Naive thymus-derived CD8-positive, alpha-beta T cell (primary cell): ENCODE measurements at places on chromosomes 3 and 15.

DNA sequence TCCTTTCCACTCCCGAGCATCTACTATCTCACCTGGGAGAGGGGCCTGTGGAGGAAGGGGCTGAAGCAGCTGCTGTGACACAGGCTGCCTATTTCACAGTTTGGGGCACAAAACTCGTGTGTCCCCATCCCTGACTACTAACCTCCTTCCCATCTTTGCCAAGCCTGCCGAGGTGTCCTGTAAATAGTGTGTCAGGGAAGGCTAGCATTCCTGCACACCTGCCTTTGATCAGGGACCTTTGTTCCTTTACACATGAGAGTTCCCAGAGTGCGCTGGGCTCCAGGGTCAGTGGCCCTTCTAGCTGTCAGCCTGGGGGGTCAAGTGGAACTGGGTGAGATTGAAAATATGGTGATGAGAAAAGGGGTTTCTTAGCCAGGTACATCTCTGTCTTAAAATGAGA is 13.0 kb upstream of the TF start:
- no peaks in the 10 kb centered on the region for H3K4me1 ChIP-seq
- no peak for DNase-seq
- no peaks in the 10 kb centered on the region for H3K36me3 ChIP-seq

DNA sequence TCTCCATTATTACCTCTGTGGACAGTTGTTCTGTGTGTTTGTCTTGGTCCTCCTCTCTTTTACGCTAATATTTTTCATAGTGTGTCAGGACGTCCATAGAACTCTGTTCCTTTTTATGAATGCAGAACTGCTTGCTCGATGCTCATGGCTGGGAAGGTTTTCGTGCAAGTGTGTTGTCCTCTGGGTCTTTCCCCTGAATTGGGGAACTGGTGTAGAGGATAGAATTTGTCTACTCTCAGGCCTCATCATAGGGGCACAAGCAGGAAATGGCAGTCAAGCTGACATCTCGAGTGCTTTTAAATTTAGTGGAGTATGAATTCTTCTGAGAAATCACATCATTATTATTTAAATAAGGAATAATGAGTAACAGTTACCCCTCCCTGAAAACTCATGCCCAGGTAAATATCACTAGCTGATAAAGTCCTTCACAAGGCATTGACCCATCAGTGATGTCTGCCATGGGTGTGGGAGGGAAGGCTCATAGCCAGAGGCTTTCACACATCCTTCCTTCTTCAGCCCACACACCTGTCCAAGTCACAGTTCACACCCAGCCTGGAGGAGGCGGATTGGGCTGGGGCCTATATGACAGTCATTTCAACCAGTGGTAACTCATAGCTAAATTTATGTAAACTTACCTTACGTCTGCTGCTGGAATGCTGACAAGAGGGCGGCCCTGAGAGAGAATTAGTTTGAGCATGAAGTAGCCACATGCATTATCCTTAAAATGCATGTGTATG is 226.1 kb downstream of the PLCL2 start:
- no peaks in the 10 kb centered on the region for H3K27me3 ChIP-seq
- H3K27ac ChIP-seq = no peak overlapping the region
- DNase-seq = no peak
- no peaks in the 10 kb centered on the region for H3K4me1 ChIP-seq
- H3K4me3 ChIP-seq = no peak overlapping the region

- H3K27me3 ChIP-seq = peaks cover 45% of the 10 kb centered on the region
- peaks cover 5% of the 10 kb centered on the region for H3K4me1 ChIP-seq
- DNase-seq = no peak
- H3K27ac ChIP-seq = no peak overlapping the region
- no peak overlapping the region for H3K4me3 ChIP-seq
- H3K36me3 ChIP-seq = no peaks in the 10 kb centered on the region
Observed at GRCh38 chr15:88242586-88243555, 13.7 kb downstream of the NTRK3 start.

DNA sequence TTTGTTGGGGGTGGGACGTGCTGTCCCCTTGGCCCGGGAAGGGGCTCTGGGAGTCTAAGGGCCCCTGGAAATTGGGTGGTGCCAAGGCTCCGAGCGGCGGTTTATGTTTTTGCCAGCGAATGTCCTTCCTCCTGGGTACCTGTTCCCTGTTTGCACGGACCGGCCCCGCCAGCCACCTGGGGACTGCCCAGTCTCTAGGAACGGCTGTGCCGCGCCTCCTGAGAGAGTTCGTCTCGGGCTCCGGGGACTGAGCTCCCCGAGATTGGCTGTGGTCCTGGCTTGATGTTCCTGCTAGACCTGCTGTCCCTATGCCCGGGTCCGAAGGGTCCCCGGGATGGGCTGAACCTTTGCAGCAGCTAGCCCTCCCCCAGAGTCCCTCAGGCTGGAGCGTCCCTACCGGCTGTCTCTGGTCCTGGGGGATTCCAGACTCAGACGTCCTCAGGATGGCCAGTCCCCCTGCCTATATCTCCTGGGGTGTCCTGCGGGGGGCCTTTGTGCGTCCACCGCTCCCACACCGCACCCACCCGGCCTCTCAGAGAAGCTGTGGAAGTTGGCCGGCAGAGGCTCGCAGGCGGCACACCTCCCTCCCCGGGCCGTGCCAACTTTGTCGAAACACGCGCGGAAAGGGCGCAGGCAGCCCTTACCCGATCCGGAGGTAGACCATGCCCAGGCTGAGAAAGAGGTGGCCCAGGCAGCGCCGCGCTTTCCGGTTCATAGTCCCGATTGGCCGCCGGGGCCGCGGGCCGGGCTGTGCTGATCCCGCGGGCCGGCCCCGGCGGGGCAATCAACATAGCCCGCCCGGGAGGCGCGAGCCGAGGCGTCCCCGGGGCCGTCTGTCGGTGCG is 547 bp downstream of the WNT7A start:
- peak overlapping the region; percentile 88 for H3K4me3 ChIP-seq
- H3K36me3 ChIP-seq = no peaks in the 10 kb centered on the region
- peak overlapping the region; percentile 51 for H3K27ac ChIP-seq
- DNase-seq = no peak

DNA sequence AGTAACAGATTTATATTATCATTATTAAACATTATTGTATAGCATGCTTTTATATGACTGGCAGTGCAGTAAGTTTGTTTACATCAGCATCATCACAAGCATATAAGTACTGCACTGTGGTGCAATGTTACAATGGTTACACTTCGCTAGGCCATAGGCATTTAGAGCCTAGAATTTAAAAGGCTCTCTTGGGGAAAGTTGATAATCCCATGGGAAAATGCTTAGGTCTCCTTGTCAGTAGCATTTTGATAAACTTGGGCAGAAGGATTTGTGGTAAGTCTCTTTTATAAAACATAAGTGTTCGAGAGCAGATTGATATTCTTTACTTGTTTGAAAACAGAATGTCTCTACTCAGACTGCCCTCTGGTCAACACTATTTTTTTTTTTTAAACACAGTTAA is 7.5 kb downstream of the DTWD1 start:
- peaks cover 41% of the 10 kb centered on the region for H3K36me3 ChIP-seq
- DNase-seq = no peak
- peaks cover 16% of the 10 kb centered on the region for H3K4me1 ChIP-seq
- no peak overlapping the region for H3K4me3 ChIP-seq
- H3K27me3 ChIP-seq = no peaks in the 10 kb centered on the region
